CD8-positive, alpha-beta memory T cell (primary cell): ENCODE measurements at places on chromosomes 7 and 10.

GRCh38 chr10:60338002-60338564 lies 51.6 kb downstream of the ANK3 start:
- no peak for DNase-seq

GRCh38 chr10:29603223-29603896 lies 31.4 kb downstream of the SVIL start:
- DNase-seq: no peak

- DNase-seq: no peak
These were observed 248.9 kb downstream of the ABCA13 start for GRCh38 chr7:48420206-48420605.

GRCh38 chr7:26599982-26600381 lies 264.4 kb downstream of the SKAP2 start:
- DNase-seq: no peak

GRCh38 chr10:130409331-130409730 lies 273.1 kb downstream of the GLRX3 start:
- no peak for DNase-seq

DNA sequence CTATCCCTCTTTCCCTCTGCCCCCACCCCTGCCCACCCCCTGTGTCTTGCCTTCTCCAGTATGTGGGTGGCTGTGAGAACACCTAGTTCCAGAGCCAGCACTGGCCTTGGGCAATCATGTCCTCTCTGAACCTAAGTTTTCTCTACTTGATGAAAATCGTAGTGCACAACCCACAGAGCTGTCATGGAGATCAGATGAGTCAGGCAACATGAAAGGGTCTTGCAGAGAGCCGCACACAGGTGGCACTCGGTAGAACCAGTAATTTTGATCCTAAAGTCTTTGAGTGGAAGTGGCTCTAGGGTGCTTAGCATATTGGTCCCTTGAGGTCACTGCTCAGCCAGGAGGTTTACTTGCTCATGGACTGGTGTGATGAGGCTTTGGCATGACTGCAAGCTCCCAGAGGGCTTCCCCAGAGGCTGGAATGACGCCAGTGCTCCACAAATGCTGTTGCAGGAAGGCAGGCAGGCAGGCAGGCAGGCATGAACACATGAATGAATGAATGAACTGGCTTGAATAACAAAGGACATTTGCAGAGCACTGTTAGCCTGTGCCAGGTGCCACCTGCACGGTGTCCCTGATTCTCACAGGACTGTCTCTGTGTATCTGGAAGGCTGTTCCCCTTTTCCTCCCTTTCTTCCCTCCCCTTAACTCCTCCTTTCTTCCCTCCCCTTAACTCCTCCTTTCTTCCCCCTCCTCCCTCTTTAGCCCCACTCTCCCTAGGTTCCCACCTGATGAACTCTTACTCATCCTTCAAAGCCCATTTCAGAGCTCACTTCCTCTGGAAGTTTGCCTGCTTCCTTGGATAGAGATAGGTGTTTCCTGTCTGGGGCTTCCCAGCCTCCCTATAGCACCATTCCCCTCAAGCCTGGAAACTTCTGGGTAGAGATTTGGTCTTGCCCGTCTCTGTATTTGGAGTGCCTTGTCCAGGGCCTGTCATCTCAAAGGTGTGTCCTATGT lies 27.2 kb upstream of the CTBP2 start:
- no peak for DNase-seq

DNA sequence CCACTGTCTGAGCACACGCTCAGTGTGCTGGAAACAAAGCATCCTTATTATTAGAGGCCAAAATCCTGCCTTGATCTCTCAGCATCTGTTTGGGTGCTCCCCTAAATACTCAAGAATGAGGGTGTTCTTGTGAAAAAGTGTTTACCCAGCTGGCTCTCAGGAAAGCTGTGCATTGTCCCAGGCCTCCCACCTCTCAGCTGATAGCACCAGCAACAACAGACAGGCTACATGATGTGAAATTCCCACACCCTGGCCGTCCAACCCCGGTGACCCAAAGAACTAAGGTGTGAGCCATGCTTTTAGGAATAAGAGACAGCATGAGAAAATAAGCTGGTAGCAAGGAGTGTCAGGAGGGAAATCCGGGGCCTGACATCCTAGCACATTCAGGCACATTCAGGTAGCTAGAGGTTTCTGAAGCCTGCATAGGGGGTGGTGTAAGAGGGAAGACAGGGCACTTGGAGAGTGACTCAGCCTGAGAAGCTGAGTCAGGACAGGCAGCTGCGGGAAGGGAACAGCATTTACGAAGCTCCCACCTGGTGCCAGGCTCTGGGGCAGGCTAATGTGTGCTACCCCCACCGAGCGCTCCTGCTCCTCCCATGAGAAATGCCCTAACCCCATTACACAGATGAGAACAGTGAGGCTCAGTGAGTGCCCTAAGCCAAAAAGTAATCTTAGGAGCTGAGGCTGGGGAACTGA lies 205.6 kb downstream of the GRID1 start:
- no peak for DNase-seq

GRCh38 chr10:89189211-89189734 lies 17.8 kb downstream of the CH25H start:
- no peak for DNase-seq

- DNase-seq: no peak
These were observed 198.3 kb downstream of the PRKG1 start for GRCh38 chr10:51272555-51272954.

- DNase-seq: no peak
These were observed 829.0 kb downstream of the TNS3 start for GRCh38 chr7:46752881-46753366.

- DNase-seq: no peak
These were observed 9.5 kb downstream of the DDC start for GRCh38 chr7:50555594-50556140.

DNA sequence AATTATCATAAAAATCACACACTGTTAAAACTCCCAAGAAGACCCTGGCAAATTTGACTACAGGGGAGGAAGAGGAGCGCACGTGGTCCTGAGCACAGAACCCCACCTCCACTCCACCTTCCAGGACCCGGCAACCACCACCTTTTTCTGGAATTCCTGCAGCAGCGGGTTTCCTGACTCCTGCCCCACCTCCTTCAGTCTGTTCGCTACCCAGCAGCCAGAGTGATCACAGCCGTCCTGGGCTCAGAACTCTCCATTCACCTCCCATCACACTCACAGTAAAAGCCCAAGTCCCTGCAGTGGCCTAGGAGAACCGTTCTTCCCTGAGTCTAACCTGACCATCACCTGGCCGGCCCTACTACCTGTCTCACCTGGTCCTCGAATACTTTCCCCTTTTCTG lies 107.4 kb upstream of the FAM204A start:
- DNase-seq: no peak

DNA sequence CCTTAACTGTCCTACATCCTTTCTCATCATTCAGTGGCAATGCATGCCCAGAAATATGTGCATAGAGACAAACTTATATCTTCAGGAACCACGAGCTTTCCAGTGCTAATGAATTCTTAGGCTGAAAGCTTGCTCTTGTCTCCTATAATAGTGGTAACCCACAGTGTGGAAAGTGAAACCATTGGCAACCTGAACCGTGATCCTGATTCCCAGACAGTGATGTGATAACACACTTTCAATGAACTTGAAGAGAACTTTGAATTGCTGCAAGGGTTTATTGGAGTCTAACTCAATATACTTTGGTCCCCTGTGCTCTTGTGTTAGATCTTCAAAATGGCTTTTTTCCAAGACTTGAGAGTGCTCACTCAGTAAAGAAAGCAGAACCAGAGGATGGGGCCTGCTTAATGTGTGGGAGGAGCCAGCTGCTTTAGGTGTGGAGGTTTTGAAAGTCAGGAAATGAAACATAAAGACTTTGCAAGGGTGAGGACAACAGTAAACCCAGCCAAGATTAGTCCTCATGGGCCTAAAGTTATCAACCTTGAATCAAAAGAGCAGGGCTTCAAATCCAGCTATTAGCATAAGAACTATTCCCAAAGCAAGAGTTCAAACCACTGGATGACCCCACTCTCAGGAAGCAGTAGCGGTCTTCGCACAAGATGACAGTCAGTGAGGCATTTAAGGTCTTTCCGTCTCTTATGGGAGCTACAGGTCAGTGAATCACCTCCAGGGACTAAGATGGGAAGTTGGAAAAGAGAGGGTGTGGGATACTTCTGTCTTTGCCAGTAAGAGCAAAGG lies 332.4 kb upstream of the NRP1 start:
- DNase-seq: no peak

DNA sequence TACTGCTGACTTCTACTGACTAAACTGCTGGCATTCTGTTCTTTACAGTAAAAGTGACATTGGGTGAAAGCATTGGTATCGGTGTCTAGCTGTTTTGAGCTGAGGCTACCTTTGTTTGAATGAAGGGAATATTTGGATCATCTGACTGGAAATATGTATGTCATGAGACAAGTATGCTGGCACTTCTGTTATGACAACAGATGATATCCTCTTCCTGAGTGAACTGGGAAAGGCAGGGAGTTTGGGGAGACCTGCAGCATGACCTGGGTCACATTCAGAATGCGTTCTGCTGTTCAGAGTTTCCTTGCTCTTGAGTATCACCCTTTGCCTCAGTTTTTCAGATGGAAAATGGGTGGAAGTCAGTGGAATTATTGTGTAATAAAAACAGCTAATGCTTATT lies 81.8 kb downstream of the PLCE1 start:
- no peak for DNase-seq

DNA sequence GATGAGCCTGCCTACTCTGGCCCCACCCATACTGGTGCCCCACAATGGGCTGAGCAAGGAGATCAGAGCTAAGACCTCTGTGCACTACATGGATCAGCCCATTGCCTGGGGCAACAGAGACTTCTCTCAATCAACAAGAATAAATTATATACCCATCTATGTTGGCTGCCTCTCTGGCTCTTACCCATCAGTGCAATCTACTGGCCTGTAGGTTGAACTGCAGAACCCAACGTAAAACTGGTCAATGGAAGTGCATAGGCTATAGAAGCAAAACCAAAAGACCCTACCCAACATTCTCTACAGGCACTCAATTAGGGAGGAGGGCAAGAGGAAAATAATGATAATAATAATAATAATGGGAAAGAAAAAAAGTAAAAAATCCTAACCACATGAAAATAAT lies 574.3 kb downstream of the MAGI2 start:
- no peak for DNase-seq

- no peak for DNase-seq
These were observed 379.6 kb downstream of the OTUD1 start for GRCh38 chr10:23818484-23818883.

DNA sequence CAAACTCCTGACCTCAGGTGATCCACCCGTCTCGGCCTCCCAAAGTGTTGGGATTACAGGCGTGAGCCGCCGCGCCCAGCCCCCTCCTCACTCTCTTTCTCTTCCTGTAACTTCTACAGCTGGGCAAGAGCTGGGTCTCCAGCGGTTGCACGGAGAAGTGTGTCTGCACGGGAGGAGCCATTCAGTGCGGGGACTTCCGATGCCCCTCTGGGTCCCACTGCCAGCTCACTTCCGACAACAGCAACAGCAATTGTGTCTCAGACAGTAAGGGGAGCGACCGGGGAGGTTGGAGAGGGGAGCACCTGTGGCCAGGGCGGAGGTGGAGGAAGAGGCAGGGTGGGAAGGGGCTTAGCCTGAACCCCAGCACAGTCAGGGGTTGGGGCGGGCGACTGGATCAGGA lies 41.4 kb downstream of the EPHB4 start:
- DNase-seq: no peak

GRCh38 chr7:151592868-151593486 lies 73.3 kb upstream of the RHEB start:
- no peak for DNase-seq

DNA sequence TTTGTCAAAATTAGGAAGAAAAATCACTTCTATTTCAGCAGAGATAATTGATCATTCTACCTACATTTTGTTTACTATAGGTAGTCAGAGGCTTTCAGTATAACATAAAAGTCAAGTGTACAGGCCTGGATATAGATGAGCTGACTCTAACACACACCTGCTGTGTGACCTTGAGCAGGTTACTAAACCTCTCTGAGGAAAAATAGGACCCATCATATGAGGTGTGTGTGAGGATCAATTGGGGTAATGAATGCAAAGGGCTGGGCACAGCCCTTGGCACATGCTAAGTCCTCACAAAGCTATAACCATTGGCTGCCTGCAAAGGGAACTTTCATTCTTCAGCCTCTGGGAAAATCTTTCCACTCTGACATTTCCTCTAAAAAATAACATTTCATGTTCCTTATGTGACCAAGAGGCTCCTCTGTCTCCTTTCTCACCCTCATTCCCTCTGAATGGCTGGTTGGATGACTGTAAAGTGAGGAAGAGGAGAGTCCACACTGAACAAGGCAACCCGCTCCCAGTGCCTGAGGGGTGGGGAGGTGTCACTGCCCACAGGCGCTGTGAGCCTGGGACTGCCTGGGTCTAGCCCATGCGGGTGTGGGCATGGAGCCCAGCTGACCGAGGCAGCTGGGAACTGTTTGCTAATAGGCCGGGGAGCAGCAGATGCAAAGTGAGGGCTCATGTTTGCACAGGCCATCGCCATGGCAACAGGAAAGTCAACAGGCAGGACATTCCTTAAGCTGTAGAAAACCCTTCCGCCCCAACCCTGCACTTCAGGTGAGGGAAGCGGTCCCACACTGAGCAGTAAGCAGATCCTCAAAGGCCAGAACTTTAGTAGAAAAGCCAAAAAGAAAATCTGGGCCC lies 36.8 kb downstream of the MYOF start:
- DNase-seq: no peak

GRCh38 chr10:6722616-6723004 lies 142.5 kb upstream of the PRKCQ start:
- no peak for DNase-seq

DNA sequence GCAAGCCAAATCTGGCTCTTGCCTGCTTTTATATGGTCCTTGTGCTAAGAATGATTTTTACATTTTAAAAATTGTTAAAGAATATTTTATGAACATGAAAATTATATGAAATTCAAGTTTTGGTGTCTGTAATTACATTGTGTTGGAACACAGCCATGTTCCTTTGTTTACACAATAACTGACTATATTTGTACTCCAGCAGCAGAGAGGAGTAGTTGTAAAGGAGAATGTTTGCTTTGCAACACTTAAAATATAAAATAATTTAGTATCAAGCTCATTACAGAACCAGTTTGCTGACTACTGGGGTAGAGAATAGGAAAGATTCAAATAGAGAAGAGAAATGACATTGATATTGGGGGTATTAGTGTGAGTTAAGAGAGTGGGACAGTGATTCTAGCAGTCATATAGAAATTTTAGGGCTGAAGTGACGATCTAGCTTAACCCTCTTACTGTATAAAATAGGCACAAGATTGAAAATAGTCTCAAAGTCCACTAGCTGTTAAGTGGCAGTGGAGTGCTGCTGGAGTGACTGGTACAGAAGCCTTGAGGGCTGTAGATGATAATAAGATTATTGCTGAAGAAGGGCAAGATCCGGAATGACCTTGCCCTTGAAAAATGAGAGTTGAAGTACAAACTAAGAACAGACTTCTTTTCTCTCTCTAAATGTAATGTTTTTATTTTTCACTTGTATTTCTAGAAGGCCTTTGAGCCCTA lies 28.2 kb downstream of the SGPL1 start:
- DNase-seq: no peak
